ENCODE measurements at places on chromosomes 16 and 17. TPM values are rescaled to one million over a fixed set of nuclear protein-coding genes. Genes with fewer than 3 reads are reported as not detected.

The KRT33A gene
- total RNA-seq: not detected

The PAFAH1B1 gene
- 87.5 TPM for total RNA-seq

The HOXB1 gene
- total RNA-seq: not detected

The NOXO1 gene
- total RNA-seq: not detected

The SHISA9 gene
- total RNA-seq: 1.8 TPM

The KRTAP4-9 gene
- total RNA-seq: not detected

The NAGS gene
- 1.8 TPM for total RNA-seq

GRCh38 chr17:55635253-55635914 lies 87.3 kb downstream of the TMEM100 start:
- DNase-seq: no peak

GRCh38 chr17:67511012-67511411 lies 133.9 kb downstream of the PITPNC1 start:
- no peak for DNase-seq

- no peak for DNase-seq
Measured at GRCh38 chr16:28191364-28191960, 20.3 kb downstream of the XPO6 start.

- no peak for DNase-seq
Measured at GRCh38 chr16:62050793-62051192, 14.6 kb upstream of the CDH8 start.

DNA sequence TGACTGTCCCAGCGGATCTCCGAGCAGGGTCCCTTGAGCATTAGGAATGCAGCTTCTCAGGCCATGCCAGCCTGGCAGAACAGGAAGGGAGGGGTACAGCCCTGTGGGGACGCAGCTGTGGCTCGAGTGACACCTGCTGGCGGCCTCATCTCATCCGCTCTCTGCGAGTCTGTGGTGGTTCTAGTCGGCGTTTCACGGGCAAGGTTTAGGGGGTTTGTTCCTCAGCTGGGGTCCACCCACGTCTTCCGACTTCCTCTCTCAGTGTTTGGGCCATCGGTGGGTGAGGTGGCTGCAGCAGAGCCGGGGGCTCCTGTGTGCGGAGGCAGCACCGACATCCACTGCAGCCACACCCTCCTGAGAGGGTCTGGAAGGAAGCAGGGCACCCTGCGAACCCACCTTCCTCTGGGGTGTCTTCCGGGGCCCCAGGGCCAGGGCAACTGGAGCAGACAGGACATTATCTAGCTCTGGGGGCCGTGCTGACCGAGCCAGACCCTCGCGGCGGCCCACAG lies 33.3 kb downstream of the JPH3 start:
- no peak for DNase-seq

DNA sequence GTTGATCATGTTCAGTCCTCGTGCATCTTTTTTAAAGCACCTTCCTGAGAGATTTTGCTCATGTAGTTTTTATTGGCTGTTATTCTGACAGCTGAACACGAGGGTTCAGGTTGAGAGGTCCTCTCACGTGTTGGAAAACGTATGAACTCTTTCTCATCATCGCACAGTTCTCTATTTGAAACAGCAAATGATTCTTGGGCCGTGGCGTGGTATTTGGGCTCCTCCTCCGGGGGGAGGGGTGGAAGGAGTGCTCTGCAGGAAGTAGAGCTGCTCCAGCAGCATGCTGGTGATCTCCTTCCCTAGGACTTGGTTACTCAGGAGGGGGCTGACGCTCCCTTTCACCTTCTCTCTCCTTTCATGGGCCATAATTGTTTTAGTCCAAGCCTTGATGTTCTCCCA lies 70.4 kb downstream of the KSR1 start:
- DNase-seq: no peak

GRCh38 chr17:29215717-29216116 lies 30.9 kb upstream of the CRYBA1 start:
- DNase-seq: no peak

DNA sequence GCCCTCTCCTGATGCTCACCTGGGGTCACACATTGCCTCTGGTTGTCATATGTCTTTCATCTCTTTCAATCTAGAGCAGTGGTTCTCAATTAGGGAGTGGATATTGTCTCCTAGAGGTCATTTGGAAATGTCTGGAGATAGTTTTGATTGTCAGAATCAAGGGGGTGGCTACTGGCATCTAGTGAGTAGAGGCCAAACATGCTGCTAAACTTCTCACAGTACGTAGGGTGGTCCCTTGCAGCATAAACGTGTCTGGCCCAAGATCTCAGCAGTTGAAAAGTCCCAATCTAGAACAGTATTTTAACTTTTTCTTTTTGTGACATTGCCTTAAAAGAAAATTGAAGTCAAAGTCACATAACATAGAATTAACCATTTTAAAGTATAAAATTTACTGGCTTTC lies 30.5 kb upstream of the SLC5A10 start:
- no peak for DNase-seq

GRCh38 chr17:60163108-60163784 lies 13.5 kb downstream of the CA4 start:
- no peak for DNase-seq

DNA sequence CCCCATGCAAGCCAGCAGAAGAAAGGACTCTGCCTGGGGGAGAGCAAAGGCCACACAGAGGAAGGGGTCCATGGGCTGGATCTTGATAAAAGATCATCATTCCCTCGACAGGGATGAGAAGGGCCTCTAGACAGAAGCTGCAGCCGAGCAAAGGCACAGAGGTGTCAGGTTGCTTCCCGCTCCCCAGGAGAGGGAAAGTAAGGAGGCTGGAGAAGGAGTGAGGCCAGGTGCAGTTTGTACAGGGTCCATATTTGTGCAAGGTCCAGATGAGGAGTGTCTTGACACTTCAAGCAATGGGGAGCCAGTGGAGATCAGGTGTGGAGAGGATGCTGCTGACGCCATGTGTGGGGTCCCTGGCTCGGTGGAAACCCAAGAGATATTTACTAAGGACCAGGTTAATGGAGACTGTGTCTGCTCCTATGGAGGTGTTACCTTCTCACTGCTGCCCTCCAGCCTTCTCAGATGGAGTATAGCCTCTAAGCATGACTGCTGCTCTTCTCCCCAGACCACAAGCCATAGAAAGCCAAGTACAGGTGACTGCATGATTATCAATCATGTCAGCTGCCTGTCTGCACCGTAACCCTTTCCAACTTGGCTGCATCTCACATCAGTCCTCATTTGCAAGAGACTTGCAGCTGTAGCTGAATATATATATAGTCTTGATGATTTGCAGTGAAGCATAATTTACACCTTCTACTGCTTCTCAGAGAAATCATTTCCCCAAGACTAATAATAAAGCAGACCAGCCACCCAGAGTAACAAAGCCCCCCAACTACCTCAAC lies 21.1 kb downstream of the GAS7 start:
- no peak for DNase-seq

- DNase-seq: no peak
Measured at GRCh38 chr16:49463529-49463928, 89.9 kb downstream of the C16orf78 start.

GRCh38 chr17:78694805-78695531 lies 87.1 kb downstream of the CYTH1 start:
- DNase-seq: no peak
